H1 (cell line): ENCODE measurements at places on chromosomes 1 and 21.

DNA sequence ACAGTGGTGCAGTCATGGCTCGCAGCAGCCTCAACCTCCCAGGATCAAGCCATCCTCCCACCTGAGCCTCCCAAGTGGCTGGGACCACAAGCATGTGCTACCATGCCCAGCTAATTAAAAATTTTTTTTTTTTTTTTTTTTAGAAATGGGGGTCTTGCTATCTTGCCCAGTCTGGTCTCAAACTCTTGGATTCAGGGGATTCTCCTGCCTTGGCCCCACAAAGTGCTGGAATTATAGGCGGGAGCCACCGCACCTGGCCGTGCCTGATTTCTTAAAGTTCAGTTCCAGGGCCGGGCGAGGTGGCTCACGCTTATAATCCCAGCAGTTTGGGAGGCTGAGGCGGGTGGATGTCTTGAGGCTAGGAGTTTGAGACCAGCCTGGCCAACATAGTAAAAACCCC is 6.4 kb downstream of the THAP3 start:
- no peaks in the 10 kb centered on the region for H3K27me3 ChIP-seq
- H3K36me3 ChIP-seq = peaks cover 29% of the 10 kb centered on the region
- no peak overlapping the region for H3K4me3 ChIP-seq

DNA sequence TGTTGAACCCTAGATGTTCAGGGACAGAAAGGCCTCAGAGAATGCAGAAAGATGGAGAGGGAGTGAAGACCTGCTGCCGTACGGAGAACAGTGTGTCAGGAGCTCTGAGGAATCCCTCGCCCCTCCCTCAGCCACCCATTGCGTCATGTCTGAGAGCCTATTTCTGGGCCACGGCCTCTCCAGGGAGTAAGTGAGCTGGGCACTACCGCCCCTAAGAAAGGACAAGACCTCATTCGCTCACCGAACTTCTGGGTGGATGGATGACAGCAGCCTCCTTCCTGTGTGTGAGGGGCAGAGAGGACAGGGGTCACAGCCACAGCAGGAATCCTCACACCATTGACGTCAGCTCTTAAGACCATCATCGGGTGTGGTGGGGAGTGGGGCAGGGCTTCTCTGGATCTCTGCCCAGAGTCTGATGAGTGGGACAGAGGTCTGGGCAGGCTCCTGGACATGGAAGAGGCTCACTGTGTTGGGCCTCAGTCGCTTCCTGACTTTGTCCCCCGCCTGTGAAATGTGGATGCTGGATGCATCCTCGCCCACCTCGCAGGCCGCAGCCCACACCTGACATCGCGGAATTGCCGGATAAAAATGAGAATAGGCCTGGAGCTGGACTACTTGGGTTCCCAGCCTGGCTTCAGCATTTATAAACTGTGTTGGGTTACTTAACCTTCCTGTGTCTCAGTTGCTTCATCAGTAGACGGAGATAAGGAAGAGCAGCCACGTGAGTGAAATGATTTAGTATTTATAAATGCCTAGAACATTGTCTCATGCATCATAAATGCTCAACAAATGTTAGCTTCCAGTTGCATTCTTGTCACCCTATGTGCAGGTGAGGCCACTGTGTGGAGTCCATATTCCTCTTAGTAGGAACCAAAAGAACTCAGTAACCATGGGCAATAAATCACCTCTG is 238.6 kb downstream of the TRABD2B start:
- H3K27me3 ChIP-seq = no peaks in the 10 kb centered on the region
- no peak for DNase-seq
- no peaks in the 10 kb centered on the region for H3K36me3 ChIP-seq
- no peak overlapping the region for H3K4me3 ChIP-seq
- H3K27ac ChIP-seq = no peak overlapping the region
- no peaks in the 10 kb centered on the region for H3K4me1 ChIP-seq

GRCh38 chr1:154193821-154194220 is 1.9 kb upstream of the TPM3 start:
- H3K27me3 ChIP-seq = no peaks in the 10 kb centered on the region
- H3K4me3 ChIP-seq = no peak overlapping the region
- no peaks in the 10 kb centered on the region for H3K4me1 ChIP-seq
- no peak for DNase-seq

GRCh38 chr1:27591622-27592021 is 12.3 kb downstream of the AHDC1 start:
- H3K4me3 ChIP-seq = no peak overlapping the region
- H3K4me1 ChIP-seq = peaks cover 28% of the 10 kb centered on the region
- no peak for DNase-seq
- H3K27ac ChIP-seq = no peak overlapping the region

- H3K4me3 ChIP-seq = no peak overlapping the region
- no peak for DNase-seq
- peaks cover 13% of the 10 kb centered on the region for H3K4me1 ChIP-seq
- H3K27ac ChIP-seq = no peak overlapping the region
- peaks cover under 1% of the 10 kb centered on the region; the same call in 1 of the 2 replicates for H3K27me3 ChIP-seq
- no peaks in the 10 kb centered on the region for H3K36me3 ChIP-seq
Measured at GRCh38 chr1:31417148-31417547, 4.1 kb downstream of the SERINC2 start.

GRCh38 chr1:202154766-202155477 is 5.5 kb downstream of the PTPN7 start:
- H3K27me3 ChIP-seq = no peaks in the 10 kb centered on the region
- no peak overlapping the region for H3K27ac ChIP-seq
- H3K36me3 ChIP-seq = no peaks in the 10 kb centered on the region
- H3K4me3 ChIP-seq = no peak overlapping the region
- DNase-seq = peak; percentile 77

GRCh38 chr21:35026617-35027562 is 22.2 kb downstream of the RUNX1 start:
- no peak overlapping the region for H3K27ac ChIP-seq
- H3K4me1 ChIP-seq = no peaks in the 10 kb centered on the region
- H3K4me3 ChIP-seq = peak overlapping the region; percentile 53
- no peaks in the 10 kb centered on the region for H3K36me3 ChIP-seq
- H3K27me3 ChIP-seq = no peaks in the 10 kb centered on the region

DNA sequence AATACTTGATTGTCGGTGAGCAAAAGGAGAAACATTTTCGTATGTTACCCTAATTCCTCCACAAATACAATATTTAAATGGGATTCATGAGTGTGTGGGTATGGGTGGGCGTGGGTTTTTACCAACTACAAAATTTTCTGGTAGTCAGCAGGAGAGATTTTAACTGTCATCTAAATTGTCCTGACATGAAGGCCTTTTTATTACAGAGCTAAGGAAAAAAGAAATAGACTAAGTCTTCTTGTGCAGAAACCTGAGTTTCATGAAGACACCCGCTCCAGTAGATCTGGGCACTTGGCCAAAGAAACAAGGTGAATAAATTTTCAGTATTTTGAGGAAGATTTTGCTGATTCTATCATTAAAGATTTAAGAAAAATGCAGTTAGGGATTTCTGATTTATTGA is 752 bp downstream of the RGS18 start:
- no peaks in the 10 kb centered on the region for H3K4me1 ChIP-seq
- H3K4me3 ChIP-seq = no peak overlapping the region
- no peak for DNase-seq
- no peaks in the 10 kb centered on the region for H3K27me3 ChIP-seq
- no peak overlapping the region for H3K27ac ChIP-seq

- no peaks in the 10 kb centered on the region for H3K4me1 ChIP-seq
- no peaks in the 10 kb centered on the region for H3K36me3 ChIP-seq
- H3K4me3 ChIP-seq = no peak overlapping the region
- no peaks in the 10 kb centered on the region for H3K27me3 ChIP-seq
- H3K27ac ChIP-seq = no peak overlapping the region
- no peak for DNase-seq
Measured at GRCh38 chr1:201565771-201566528, 27.0 kb downstream of the NAV1 start.

DNA sequence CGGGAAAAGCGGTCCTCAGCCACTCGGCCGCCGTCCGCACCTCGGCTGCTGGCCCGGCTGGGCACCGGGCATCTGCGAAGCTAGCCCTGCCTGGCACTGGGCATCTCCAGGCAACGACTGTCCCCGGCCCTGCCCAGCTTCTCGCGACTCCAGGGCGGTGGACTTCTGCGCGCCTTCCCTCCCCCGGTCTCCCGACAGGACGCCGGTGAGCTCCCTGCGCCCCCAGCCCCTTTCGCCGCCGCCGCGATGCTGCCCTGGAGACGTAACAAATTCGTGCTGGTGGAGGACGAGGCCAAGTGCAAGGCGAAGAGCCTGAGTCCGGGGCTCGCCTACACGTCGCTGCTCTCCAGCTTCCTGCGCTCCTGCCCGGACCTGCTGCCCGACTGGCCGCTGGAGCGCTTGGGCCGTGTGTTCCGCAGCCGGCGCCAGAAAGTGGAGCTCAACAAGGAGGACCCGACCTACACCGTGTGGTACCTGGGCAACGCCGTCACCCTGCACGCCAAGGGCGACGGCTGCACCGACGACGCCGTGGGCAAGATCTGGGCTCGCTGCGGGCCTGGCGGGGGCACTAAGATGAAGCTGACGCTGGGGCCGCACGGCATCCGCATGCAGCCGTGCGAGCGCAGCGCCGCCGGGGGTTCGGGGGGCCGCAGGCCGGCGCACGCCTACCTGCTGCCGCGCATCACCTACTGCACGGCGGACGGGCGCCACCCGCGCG is 514 bp downstream of the FAM43B start:
- no peak overlapping the region for H3K27ac ChIP-seq
- no peaks in the 10 kb centered on the region for H3K36me3 ChIP-seq
- no peak for DNase-seq
- peaks cover 50% of the 10 kb centered on the region for H3K27me3 ChIP-seq
- H3K4me1 ChIP-seq = peaks cover 14% of the 10 kb centered on the region

- no peak overlapping the region for H3K27ac ChIP-seq
- H3K4me3 ChIP-seq = no peak overlapping the region
- H3K36me3 ChIP-seq = no peaks in the 10 kb centered on the region
- H3K4me1 ChIP-seq = peaks cover 6% of the 10 kb centered on the region
- no peak for DNase-seq
Measured at GRCh38 chr1:109391626-109392025, 6.1 kb downstream of the SORT1 start.

DNA sequence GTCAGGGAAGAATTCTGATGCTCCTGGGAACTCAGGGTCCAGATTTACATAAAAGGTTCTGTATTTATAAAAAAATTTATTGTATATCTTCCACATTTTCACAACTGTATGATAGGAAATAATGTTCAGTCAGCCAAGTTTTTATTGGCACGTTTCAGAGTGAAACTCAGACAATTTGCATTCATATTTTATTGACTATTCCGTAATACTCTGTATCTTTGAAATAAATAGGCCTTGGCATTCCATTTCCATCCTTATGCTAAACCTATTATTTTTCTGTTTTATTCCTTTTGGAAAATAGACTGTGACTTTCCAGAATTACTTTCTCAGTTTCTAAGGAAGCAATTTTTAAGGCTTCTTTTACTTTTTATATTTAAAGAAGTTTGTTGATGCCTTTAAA is 329.0 kb downstream of the OLFM3 start:
- no peak for DNase-seq
- no peak overlapping the region for H3K27ac ChIP-seq
- no peaks in the 10 kb centered on the region for H3K27me3 ChIP-seq
- H3K36me3 ChIP-seq = no peaks in the 10 kb centered on the region

- no peaks in the 10 kb centered on the region for H3K27me3 ChIP-seq
- no peak for DNase-seq
- H3K27ac ChIP-seq = no peak overlapping the region
- H3K4me1 ChIP-seq = peaks cover 20% of the 10 kb centered on the region
- no peak overlapping the region for H3K4me3 ChIP-seq
Measured at GRCh38 chr1:91792489-91793071, 93.4 kb downstream of the TGFBR3 start.

DNA sequence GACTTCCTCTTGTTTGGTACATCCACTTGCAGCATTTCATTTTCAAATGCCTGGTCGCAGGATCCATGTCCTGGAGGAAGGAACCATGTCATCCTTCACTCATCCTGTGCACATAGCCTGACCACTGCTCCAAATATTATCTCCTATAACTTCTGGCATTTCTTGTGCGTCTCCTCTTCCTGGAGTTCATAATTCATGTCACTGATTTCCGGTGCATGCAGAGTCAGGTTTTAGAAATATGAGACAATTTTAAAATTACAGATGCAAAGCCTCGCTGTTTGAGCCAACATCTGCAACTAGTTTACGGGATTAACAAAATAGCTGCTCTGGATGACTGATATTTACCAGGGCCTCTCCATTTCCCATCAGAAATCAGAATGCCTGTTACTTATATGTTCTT is 268.1 kb downstream of the DNM3 start:
- no peak overlapping the region for H3K27ac ChIP-seq
- no peaks in the 10 kb centered on the region for H3K27me3 ChIP-seq
- H3K4me3 ChIP-seq = no peak overlapping the region
- no peaks in the 10 kb centered on the region for H3K36me3 ChIP-seq

GRCh38 chr1:156480411-156481192 is 20.0 kb downstream of the MEF2D start:
- H3K4me3 ChIP-seq = no peak overlapping the region
- DNase-seq = no peak
- no peak overlapping the region for H3K27ac ChIP-seq
- H3K36me3 ChIP-seq = peaks cover 27% of the 10 kb centered on the region
- H3K27me3 ChIP-seq = no peaks in the 10 kb centered on the region
- no peaks in the 10 kb centered on the region for H3K4me1 ChIP-seq

DNA sequence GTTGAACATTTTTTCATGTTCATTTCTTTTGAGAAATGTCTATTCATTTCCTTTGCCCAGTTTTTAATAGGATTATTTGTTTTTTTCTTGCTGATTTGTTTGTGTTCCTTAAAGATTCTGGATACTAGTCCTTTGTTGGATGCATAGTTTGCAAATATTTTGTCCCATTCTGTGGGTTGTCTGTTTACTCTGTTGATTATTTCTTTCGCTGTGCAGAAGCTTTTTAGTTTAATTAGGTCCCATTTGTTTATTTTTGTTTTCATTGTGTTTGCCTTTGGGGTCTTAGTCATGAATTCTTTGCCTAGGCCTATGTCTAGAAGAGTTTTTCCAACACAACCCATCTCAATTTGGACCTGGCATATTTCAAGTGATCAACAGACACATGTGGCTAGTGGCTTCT is 116.1 kb upstream of the GALNT2 start:
- no peaks in the 10 kb centered on the region for H3K36me3 ChIP-seq
- no peak overlapping the region for H3K4me3 ChIP-seq
- H3K4me1 ChIP-seq = no peaks in the 10 kb centered on the region
- no peak overlapping the region for H3K27ac ChIP-seq
- H3K27me3 ChIP-seq = no peaks in the 10 kb centered on the region

DNA sequence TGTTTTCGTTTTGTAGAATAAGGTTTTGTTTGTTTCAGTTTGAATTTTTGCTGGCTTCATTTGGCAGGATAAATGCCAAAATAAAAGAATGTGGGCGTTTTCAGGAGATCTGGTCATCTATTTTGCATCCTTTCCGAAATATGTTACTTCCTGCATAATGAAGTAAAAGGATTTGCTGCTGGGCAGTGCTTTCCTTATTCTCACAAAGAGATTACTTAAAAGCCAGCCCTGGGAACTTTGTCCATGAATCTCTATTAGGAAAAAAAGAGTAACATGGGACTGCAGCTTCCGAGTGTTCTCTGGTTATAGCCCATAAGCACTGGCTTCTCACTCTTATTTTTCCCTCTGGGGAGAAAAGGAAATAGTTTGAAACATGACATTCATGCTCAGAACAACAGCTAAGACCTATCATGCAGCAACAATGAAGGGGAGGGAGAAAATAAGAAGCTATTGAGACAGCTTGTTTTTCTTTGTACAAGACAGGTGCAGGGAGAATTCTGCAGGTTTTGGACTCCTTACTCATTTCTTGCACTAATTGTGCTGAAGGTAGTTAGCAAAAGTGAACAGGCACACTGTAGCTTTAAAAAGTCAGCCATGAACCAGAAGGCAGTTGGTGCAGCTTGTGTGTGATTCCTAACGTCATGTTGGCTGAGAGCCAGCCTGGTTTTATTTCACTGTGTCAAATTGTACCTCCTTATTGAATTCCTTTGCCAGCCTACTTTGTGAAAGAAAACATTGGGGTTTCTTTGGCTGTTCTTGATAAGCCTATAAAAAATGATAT is at the start of gene SAMD13:
TSS of gene SAMD13 (plus strand) at position 705 of the 781 bp plus-strand sequence. CDS start 1,527 bp downstream, outside the sequence.
- DNase-seq = no peak
- H3K27me3 ChIP-seq = no peaks in the 10 kb centered on the region
- peaks cover 10% of the 10 kb centered on the region for H3K4me1 ChIP-seq
- peak within 1 kb of the TSS; percentile 21; the same call in 1 of the 2 replicates for H3K4me3 ChIP-seq
- H3K36me3 ChIP-seq = no peaks in the 10 kb centered on the region
- 0 out of 2 replicates have a peak within 1 kb of the TSS, but pooled peaks have one; percentile 16 for H3K27ac ChIP-seq
